ENCODE measurements at places on chromosomes 12 and 14.

DNA sequence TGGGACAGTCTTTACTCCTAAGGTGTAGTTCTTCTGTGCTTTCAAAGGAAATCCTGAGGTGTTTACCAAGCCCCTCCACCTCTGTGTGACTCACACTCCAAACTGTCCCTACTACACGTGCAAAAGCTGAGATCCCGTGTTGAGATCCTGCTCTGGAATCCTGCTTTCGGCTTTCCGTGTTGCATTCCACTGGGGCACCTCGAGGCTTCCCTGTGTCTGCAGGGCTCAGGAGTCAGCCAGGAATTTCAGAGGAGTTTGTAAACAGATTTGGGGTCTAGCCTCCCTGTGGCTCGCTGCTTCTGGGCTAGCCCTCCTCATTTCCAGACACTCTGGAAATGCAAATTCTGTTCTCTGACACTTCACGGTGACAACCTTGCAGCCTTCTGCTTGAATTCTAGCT lies 48.4 kb downstream of the CACNA2D4 start:
- DNase-seq = no peak

DNA sequence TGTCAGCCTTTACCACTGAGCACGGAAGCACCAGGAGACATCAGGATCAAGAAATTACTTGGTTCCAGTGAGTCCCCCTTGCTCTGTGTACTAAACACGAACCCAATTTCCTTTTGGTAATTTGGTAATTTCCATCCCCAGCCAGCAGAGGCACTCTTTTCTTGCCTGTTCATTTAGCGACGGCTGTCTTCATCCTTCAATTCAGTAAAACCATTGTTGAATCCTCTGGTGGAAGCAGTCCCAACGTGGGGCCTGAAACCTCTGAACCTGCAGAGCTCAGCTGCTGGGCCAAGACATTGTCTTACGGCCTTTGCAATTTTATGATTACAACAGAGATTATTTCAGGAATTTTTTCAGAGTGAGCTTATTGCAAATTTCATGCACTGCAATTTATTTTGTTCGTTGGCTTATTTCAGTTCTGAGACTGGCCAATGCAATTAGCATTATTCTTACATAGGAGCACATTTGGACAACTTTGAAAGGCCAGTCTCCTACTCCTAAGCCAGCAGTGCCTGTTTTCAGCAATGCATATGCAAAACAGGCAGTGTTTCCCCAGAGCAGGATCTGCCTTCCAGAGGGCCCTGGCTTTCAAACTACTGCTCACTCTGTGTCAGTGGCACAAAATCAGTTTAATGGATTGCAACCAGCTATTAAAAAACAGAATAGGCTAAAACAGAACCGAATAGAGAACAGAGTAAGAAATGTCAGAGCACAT lies 372.9 kb upstream of the TMEM132C start:
- DNase-seq = no peak

GRCh38 chr14:21019366-21019765 lies 5.5 kb downstream of the NDRG2 start:
- DNase-seq = no peak

DNA sequence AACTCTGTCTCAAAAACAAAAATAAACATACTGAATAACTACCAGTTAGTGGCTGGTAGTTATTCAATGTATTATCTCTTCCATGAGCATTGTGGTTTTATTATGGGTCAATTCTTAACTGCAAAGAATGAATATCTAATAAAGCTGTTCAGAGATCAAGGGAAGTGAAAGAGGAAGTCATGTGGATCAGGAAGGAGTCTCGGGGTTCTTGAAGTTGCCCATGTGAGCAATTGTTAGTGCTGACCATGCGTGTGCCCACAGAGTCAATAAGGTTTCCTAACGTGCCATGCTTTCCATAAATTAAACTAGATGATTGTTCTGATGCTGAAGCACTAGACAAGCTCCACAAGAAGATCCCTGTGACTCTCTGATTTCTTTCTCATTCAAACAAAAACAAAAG lies 136.5 kb upstream of the CPSF6 start:
- no peak for DNase-seq

DNA sequence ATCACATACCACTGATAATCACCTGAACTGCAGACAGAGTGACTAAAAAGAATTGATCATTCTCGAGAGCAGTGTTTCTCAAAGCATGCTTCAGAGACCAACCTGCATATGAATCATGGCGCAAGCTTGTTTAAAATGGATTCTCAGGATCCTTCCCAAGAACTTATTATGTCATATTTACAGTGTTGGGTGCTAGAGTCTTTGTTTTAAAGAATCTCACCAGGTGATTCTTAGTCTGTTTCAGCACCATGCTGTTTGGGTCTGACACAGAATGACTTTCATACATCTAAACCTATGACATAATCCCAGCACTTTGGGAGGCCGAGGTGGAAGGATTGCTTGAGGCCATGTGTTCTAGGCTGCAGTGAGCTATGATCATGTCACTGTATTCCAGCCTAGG lies 31.3 kb upstream of the SSPN start:
- DNase-seq = no peak

GRCh38 chr12:39780913-39781446 lies 161.4 kb upstream of the ABCD2 start:
- no peak for DNase-seq

GRCh38 chr12:6824085-6824775 lies 2.6 kb downstream of the GPR162 start:
- no peak for DNase-seq

- DNase-seq = no peak
These were observed 107.9 kb upstream of the WSCD2 start for GRCh38 chr12:108021141-108021540.

DNA sequence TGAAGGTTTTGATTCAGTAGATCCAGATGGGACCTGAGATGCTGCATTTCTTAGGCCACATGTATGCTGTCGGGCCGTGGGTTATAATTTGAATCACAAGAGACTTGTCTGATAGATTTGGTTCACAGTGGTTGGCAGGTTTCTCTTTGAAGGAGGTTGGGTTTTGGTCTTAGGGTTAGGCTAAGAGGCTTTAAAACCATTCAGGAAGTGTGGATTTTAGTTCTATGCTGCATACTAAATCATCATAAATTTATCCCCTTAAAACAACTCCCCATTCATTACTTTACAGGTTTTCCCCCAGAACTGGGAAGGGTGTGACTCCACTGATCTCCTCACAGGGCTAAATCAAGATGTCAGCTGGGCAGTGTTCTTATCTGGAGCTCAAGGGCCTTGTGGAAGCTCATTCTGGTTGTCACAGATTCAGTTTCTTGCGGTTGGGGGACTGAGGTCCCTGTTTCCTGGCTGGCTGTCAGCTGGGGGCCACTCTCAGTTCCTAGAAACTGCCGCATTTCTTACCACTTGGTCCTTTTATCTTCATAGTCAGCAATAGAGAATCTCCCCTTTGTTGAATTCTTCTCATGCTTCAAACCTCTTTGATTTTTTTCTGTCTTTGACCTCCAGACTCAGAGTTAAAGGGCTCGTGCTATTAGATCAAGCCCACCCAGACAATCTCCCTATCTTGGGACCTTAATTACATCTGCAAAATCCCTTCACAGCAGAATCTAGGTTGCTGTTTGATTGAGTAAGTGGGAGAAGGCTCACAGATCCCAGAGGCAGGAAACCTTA lies 20.6 kb upstream of the PCNX1 start:
- no peak for DNase-seq

- DNase-seq = no peak
These were observed 18.5 kb downstream of the CORO1C start for GRCh38 chr12:108712925-108713203.

- DNase-seq = peak; percentile 63
These were observed 6.9 kb downstream of the PABPN1 start for GRCh38 chr14:23327947-23328744.

GRCh38 chr12:100472325-100472724 lies 1.3 kb upstream of the NR1H4 start:
- no peak for DNase-seq

DNA sequence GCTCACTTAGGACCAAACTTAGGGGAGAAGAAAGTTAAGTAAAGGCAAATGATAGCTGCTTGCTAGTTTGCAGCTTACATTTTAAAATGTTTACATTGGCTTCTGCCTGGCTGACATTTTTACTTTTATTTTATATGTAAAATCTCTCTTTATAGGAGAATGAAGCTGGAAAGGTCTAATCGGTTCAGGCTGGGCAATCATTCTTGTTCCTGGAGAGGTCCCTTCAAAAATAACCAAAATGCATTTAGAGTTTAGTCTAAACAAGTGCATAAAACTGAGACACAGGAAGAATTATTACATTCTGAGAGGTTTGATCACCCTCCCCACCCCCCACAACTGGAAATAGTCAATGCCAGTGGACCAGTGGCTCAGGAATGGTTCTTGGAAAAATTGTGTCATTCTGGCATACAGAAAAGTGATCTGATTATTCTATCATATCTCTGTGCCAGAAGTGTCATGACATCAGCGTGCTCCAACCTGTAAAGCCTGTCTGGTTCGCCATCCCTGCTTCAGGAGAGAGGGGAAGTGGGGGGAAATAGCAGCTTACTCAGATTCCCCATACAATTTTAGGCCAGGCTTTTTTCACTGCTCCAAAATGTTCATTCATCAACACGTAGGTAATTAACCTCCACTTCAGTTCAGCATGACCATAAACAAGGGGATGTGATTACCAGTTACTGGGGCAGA lies 4.2 kb downstream of the PRICKLE1 start:
- DNase-seq = no peak

GRCh38 chr14:100191584-100192249 lies 32.3 kb upstream of the DEGS2 start:
- DNase-seq = no peak

GRCh38 chr12:89529738-89530137 lies 3.9 kb upstream of the POC1B start:
- DNase-seq = no peak

DNA sequence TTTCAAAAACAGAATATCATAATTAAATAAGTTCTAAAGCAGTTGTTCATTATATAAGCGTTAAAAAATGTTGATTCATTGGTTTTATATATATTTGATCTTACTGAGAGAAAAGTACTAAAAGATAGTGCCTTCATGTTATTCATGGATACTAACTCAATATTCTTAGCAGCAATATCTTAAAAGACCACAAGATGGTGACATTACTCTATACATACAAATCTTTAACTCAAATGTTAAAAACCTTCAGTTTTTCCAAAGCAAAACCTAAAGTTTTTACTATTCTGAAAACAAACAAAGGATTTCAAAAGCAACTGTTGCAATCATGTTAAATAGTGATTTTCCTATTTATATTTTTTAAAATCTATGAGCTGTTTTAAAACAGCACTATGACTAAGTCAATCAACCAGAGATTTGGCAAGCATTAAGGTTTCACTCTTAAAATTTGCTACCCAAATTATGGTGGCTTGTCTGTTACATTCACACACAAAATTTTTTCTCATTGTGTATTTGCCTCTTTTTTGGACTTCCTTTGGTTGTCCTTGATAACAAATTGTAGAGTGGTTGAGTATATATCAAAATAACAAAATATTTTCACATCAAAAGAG lies 50.1 kb upstream of the RERGL start:
- DNase-seq = no peak

GRCh38 chr12:57012600-57013465 lies 3.5 kb downstream of the TAC3 start:
- no peak for DNase-seq

GRCh38 chr12:56658921-56659320 lies 13.1 kb upstream of the ATP5F1B start:
- DNase-seq = no peak

DNA sequence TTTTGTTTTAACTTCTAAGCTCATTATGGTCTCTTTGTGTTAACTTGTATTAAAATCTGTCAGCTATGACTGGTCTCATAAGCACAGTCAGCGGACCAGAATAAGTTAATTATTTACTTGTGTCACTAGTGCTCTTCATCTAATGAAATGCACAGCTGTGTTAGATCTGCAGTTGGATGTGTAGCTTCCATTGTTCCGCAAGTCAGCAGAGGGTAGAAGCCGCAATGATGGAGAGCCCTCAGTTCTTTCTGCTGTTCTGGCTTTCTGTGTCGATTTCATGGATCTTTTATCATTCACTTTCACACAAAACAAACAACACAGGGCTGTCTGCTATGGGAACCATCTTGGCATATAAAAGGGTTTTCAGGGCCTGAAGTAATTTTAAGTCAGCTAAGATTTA lies 89.3 kb upstream of the RFX4 start:
- no peak for DNase-seq

DNA sequence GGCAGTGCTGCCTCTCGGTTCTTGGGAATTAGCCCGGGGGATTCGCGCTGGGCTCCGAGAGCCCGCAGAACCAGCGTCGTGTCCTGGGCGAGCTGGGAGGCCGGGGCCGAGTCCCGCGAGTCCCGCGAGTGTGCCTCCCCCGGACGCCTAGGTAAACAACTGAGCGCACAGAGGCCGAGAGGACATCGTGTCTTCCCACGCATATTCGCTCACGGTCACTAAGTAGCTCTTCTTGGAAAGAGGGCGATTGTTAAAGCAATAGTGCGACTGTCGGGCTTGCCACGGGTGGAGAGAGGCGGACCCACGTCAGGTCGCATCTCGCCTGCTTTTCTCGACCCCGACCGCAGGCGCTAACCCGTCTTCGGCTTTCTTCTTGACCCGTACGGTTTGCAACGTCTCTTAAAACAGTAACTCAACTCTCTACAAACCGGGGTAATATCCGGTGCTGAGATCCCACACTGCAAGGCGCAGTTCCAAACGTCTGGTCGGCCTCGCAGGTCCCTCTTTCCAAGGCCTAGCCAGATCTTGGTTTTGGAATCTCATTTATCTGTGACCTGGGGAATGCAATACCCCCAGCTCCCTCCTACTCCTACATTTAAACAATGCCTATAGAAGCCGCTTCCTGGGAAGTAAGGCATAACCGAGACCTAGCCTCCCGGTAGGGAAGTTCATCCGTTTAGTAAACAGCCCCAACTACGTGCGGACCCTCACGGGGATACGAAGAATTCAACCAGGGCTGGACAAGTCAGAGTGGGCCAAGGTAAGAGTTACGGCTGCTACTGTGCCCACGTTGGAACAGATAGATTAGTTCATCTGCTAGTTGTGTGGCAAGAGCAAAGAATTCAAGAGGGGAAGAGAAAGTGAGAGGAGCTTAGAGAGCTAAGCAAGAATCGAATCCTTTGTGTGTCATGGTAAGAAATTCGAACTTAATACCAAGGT lies 736 bp upstream of the PHLDA1 start:
- no peak for DNase-seq

DNA sequence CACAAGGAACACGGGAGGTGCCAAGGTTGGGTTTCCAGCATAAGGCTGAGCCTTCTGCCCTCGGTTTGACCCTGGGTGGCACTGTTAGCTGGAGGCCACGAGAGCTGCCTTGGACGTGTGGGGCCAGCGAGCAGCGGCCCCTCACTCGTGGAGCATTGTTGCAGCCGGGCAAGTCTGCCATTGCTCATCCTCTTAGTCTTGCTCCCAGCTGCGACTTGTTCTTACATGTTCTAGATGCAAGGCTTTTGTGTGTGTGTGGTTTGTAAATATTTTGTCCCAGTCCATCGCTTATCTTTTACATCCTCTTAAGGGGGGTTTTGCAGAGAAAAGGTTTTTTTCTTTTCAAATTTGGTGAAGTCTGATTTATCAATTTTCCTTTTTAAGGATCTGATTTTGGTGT lies 21.1 kb upstream of the C1S start:
- DNase-seq = no peak

GRCh38 chr12:55067701-55068100 lies 47.9 kb downstream of the NEUROD4 start:
- no peak for DNase-seq

- no peak for DNase-seq
These were observed 3.5 kb downstream of the TMEM132D start for GRCh38 chr12:129900306-129900705.

- DNase-seq = no peak
These were observed at the start of gene RDH5 for GRCh38 chr12:55720071-55720564. RDH5 (plus strand) TSS chr12:55720393; CDS start chr12:55721185, 792 bp downstream.

Measured in omental fat pad (tissue), 4 donors.